ENCODE measurements at places on chromosomes 2 and 18. TPM values are rescaled to one million over a fixed set of nuclear protein-coding genes. Genes with fewer than 3 reads are reported as not detected.
A peak's percentile ranks its signal among the peaks of the same experiment; 100 is the strongest.

Gene ROCK2
- total RNA-seq, result 54.5 TPM

DNA sequence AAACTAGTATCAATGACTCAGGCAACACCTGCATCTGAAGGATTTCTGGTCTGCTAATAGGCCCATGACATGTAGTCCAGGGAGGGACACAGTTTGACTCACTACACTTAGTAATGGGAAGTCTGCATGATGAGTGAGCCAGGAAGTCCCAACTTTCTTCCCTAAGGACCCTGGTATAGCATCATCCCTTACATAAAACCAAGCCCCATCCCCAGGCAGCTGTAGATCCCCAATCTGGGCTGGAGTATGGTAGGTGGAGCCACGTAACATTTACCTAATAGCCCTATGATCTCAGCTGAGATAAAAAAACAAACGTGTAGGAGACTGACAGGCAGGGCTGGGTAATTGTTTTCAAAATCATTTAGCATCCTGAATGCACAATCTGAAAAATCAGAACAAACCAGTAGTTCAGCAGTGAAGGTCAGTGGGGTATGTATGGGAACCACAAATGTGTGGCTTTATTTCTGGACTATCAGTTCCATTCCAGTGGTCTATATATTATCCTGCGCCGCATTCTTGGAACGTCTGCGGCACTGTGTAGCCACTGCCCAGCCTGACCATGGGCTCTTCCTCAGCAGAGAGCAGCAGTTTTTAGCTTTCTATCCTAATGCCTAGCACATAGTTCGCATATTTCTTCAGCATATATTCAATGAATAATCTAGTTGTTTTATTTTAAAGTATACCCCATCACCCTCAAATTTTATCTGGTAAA is 33.5 kb downstream of the EPB41L3 start:
- no peaks in the 10 kb centered on the region for H3K36me3 ChIP-seq
- H3K4me1 ChIP-seq, result no peaks in the 10 kb centered on the region
- H3K27ac ChIP-seq, result no peak overlapping the region
- DNase-seq, result no peak
- no peak overlapping the region for H3K4me3 ChIP-seq

Gene ME2
- 26.9 TPM for total RNA-seq

DNA sequence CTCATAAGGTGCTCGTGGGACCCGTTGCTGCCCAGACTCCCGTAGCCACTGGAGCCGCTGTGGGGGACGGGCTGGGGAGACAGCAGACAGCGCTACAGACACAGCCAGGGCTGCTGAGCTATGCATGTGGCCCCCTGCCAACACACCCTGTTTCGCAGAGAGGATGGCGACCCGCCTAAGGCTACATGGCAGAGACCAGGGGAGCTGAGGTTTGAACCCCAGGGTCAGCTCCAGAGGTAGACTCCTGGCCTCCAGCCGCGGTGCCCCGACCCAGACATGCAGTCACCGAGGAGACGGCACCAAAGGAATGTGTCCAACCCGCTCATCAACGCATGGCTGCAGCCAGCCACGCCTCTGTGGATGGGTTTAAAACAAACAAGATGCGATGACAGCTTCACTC is 21.0 kb upstream of the HES6 start:
- H3K36me3 ChIP-seq, result peaks cover 37% of the 10 kb centered on the region
- peaks cover 38% of the 10 kb centered on the region for H3K4me1 ChIP-seq

- H3K4me3 ChIP-seq, result peak overlapping the region; percentile 2
- DNase-seq, result peak; percentile 2
- H3K27ac ChIP-seq, result no peak overlapping the region
- H3K27me3 ChIP-seq, result no peaks in the 10 kb centered on the region
These were observed 65.0 kb downstream of the NOL4 start for GRCh38 chr18:34159691-34160185.

Gene ZNF396
- 3.0 TPM for total RNA-seq

Gene CYTIP
- 25.5 TPM for total RNA-seq

Gene PROC
- not detected for total RNA-seq

DNA sequence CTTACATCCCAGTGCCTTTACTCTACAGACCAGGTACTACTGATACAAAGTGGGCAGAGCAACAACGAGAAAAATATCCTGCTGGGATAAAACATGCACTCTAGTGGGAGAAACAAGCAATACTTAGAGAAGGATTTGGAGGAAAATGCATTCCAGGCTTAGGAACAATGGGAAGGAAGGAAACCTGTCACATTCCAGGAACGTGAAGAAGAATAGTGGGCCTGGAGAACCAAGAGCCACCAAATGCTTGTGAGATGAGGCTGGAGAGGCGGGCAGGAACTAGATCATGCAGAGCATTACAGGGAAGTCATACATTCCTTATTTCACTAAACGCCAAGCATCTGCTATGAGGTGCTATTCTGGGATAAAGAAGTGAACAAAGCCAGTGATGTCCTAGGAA is 342.3 kb downstream of the DCC start:
- no peak for DNase-seq
- H3K4me1 ChIP-seq, result no peaks in the 10 kb centered on the region
- H3K36me3 ChIP-seq, result no peaks in the 10 kb centered on the region
- H3K27me3 ChIP-seq, result no peaks in the 10 kb centered on the region
- H3K27ac ChIP-seq, result no peak overlapping the region
- no peak overlapping the region for H3K4me3 ChIP-seq

- no peaks in the 10 kb centered on the region for H3K36me3 ChIP-seq
- H3K27me3 ChIP-seq, result no peaks in the 10 kb centered on the region
- no peak overlapping the region for H3K27ac ChIP-seq
- no peak for DNase-seq
These were observed 23.4 kb downstream of the BCL11A start for GRCh38 chr2:60529785-60530627.

Gene TCF7L1
- 11.1 TPM for total RNA-seq

- no peaks in the 10 kb centered on the region for H3K27me3 ChIP-seq
- no peak for DNase-seq
- no peak overlapping the region for H3K4me3 ChIP-seq
- H3K4me1 ChIP-seq, result no peaks in the 10 kb centered on the region
These were observed 8.4 kb upstream of the ZNF521 start for GRCh38 chr18:25360301-25360899.

DNA sequence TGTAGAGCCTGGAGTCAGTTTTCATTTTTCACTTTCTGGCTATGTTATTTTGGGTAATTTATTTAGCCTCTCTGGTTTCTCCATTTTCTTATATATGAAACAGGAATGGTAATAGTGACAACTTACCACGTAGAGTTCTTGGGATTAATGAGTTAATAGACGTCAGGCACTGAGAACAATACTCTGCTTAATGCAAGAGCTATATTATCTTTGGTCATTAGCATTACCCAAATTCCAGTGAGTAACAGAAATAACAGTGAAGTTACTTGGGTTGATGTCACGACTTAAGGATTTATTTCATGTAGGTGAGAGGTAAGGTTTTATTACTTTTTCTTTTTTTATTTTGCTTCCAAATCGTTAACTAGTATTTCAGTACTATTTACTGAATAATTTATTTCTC is 601.0 kb upstream of the GCFC2 start:
- H3K4me1 ChIP-seq, result no peaks in the 10 kb centered on the region
- no peaks in the 10 kb centered on the region for H3K27me3 ChIP-seq
- H3K27ac ChIP-seq, result no peak overlapping the region
- H3K36me3 ChIP-seq, result no peaks in the 10 kb centered on the region
- H3K4me3 ChIP-seq, result no peak overlapping the region

- no peak overlapping the region for H3K4me3 ChIP-seq
- no peak for DNase-seq
- H3K27ac ChIP-seq, result no peak overlapping the region
These were observed 58.3 kb downstream of the WDR7 start for GRCh38 chr18:56709463-56709862.

DNA sequence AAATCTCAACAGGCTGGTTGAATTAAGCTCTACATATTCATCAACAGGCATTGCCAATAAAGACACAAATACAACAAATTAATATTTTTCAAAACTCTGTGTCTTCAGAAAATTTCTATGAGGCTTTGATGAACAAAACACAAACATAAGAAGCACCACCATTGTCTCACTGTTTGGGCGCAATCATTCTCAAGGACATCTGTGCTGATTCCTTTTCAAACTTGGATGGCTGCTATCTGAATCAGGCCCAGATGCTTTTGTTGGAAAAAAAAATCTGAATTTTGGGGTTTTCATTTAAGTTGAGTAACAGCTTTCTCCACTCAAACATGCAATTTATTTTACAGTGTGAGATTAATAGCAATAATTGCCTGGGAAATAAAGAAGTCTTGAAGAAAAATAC is 173.8 kb downstream of the NRXN1 start:
- no peaks in the 10 kb centered on the region for H3K4me1 ChIP-seq
- H3K27me3 ChIP-seq, result no peaks in the 10 kb centered on the region
- no peak for DNase-seq
- no peaks in the 10 kb centered on the region for H3K36me3 ChIP-seq
- no peak overlapping the region for H3K27ac ChIP-seq

GRCh38 chr2:136909777-136910176 is 144.4 kb downstream of the THSD7B start:
- DNase-seq, result no peak
- no peak overlapping the region for H3K27ac ChIP-seq
- H3K4me3 ChIP-seq, result no peak overlapping the region

DNA sequence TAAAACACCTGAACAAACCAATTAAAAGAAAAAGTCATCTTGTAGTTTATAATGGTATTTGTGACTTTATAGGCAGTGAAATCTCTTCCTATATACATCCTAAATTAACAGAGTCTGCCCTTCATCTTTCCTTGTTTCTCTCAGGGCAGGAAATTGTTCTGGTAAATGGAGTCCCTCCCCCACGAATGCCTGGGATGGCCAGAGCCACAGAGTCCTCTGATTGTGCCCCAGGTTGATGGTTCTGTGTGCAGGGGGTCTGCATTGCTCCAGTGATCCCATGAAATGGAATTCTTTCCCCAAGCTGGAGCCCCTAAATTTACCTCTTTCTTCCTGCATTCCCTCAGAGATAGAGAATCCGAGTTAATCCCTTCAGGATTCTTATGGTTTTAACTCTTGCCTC is 155.5 kb downstream of the MTX2 start:
- no peaks in the 10 kb centered on the region for H3K27me3 ChIP-seq
- H3K4me3 ChIP-seq, result no peak overlapping the region
- H3K27ac ChIP-seq, result no peak overlapping the region
- no peak for DNase-seq
- no peaks in the 10 kb centered on the region for H3K36me3 ChIP-seq
- no peaks in the 10 kb centered on the region for H3K4me1 ChIP-seq

DNA sequence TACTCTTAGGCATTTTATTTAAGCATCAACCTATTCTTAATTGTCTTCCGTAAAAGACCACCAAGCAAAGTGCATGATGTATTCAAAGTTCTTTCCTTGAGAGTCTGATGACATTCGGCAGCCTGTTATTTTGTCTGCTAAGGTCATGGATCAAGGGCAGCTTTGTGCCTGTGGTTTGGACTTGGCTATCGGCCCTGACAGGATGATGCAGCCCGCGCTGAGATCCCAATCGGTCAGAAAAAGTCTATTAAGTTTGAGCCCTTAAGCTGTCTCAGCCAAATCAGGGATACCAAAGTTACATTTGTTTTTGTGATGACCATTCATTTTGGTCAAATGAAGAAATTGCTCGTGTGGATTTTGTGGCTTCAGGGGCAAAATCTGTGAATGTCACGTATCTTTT is 718.9 kb upstream of the FANCL start:
- H3K27ac ChIP-seq, result no peak overlapping the region
- H3K4me1 ChIP-seq, result no peaks in the 10 kb centered on the region
- H3K27me3 ChIP-seq, result no peaks in the 10 kb centered on the region

- no peaks in the 10 kb centered on the region for H3K27me3 ChIP-seq
- H3K4me1 ChIP-seq, result no peaks in the 10 kb centered on the region
- H3K36me3 ChIP-seq, result no peaks in the 10 kb centered on the region
- DNase-seq, result no peak
- H3K27ac ChIP-seq, result no peak overlapping the region
These were observed 267.6 kb downstream of the TFCP2L1 start for GRCh38 chr2:121017396-121017795.

DNA sequence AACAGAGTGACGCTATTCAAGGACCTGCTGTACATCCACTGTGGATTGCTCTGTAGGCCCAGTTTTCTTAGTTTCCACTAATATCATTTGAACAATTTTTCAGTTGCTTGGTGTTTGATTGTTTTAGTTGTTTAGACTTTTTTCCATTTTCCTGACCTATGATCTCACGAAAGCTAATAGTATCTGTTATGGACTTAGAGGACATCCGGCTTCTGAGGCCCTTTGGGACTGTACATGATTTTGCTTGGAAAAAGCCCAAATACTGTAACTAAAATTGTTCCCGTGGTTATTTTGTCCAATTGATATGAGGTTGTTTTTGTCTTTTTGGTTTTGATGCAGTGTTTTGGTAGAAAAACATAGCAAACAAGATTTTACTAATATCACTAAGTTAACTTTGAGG is 174.6 kb downstream of the PLCL1 start:
- H3K4me3 ChIP-seq, result no peak overlapping the region
- no peaks in the 10 kb centered on the region for H3K27me3 ChIP-seq
- H3K27ac ChIP-seq, result no peak overlapping the region
- H3K36me3 ChIP-seq, result no peaks in the 10 kb centered on the region

GRCh38 chr2:231709636-231709980 is 1.3 kb downstream of the PTMA start:
- DNase-seq, result peak; percentile 42
- H3K27ac ChIP-seq, result peak overlapping the region; percentile 100
- H3K36me3 ChIP-seq, result peaks cover 11% of the 10 kb centered on the region
- H3K4me1 ChIP-seq, result peaks cover 37% of the 10 kb centered on the region

- H3K4me1 ChIP-seq, result no peaks in the 10 kb centered on the region
- no peaks in the 10 kb centered on the region for H3K36me3 ChIP-seq
- H3K27me3 ChIP-seq, result no peaks in the 10 kb centered on the region
- no peak overlapping the region for H3K4me3 ChIP-seq
- no peak overlapping the region for H3K27ac ChIP-seq
These were observed 809.2 kb downstream of the CNTNAP5 start for GRCh38 chr2:124834331-124834730.
